ENCODE measurements at places on chromosomes 2 and 18.

DNA sequence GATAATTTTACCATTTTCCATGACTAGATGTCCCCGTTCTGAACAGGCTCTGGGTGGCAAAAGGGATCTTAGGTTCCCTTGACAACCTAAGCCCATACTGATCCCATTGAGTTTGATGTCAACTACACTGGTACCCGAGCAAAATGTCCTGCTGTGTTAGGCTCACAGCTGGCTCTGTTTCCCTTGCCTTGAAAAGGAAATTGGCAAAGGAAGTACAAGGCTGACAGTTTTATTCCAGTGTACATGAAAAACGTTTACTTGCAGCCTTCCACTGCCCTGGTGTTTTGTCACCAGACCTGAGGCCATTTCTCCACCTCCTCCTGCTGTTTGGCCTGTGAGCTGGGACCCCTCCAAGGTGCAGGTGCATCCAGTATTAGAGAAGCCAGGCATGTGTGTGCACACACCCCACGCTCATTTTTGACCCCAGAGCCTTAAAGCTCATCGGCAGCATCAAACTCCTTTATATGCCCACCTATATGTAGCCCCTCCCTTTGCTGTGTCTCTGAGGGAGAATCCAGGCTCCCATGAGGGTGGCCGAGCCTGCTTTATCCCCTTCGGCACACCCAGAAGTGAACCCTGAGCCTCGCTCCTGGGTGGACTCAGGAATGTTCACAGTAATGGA, 171.3 kb downstream of the NDUFA10 start:
- DNase-seq: no peak

GRCh38 chr2:158619496-158619895, 162.7 kb downstream of the PKP4 start:
- DNase-seq: no peak

DNA sequence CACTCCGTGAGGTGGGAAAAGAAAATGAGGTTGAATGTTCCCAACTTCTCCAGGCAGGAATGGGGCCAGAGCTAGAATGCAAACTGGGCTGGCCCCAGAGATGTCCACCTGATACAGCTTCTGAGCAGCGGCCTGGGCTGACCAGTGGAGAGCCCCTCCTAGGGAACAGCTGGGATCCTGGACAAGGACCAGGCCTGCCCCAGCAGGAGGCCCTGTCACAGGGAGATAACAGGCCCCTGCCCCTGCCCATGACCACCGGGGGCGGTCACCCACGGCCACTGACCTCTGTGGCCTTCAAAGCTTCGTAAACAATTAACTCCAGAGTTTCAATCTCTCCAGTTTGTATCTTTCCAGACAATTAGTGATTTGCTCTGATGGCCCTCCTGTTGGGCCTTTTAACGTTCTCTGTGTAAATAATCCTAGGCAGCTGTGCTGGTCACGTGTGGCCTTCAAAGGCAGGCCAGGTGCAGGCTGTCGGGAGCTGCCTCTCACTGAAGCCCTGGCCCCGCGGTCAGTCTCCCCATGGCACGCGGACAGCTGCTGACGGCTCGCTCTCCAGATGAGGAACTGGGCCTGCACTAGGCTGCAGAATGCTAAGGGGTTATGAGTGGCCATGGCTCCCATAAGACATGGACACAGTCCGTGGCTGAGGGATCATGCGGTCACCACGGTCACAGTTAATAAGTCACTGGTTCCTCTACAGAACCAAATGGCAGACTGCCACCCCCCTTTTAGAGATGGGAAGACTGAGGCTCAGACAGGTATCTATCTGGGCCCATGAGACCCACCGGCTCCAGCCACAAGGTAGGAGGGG, 9.2 kb downstream of the HS6ST1 start:
- DNase-seq: no peak

- DNase-seq: no peak
These were observed 260.5 kb downstream of the LTBP1 start for GRCh38 chr2:33207151-33207740.

DNA sequence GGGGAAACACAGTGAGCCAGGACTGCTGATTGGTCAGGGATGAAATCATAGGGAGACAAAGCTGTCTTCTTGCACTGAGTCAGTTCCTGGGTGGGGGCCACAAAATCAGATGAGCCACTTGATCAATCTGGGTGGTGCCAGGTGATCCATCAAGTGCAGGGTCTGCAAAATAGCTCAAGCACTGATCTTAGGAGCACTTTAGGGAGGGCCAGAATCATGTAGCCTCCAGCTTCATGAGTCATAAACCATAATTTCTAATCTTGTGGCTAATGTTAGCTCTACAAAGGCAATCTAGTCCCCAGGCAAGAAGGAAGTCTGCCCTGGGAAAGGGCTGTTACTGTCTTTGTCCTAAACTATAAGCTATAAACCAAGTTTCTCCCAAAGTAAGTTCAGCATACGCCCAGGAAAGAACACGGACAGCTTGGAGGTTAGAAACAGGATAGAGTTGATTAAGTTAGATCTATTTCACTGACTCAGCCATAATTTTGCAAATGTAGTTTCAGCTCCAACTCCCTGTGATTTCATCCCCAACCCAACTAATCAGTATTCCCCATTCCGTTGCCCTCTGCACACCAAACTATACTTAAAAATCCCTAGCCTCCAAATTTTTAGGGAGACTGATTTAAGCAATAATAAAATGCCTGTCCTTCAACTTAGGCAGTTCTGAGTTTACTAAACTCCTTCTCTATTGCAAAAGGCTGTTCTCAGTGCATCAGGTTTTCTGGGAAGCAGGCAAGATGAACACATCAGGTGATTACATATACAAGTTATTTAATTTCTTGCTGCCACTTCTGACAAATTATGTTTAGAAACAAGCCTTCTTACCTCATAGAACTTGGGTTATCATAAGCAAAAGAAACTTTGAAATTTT, 226.9 kb upstream of the SPOPL start:
- DNase-seq: peak; percentile 15

GRCh38 chr18:51522338-51522737, 324.9 kb upstream of the MEX3C start:
- DNase-seq: no peak

DNA sequence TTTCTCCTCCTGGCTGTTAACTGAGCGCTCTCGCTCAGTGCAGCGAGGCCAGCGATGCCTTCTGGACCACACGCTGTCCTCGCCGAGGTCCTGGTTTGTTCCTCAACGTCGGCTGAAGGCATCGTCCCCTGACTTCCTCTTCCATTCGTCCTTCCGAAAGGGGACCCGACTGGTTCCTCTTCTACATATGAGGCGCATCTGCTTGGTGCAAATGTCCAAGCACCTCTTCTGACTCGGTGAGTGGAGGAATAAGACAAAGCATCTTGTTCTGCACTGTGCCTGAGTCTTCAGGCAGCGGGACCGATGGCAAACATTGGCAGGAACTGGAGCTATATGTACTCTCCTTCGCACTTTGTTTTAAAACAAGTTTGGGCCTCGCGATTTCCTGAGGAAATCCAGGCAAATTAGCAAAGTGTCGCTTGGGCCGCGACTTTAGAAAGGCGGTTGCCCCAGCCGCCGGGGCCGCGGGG, 621 bp upstream of the KCNS3 start:
- DNase-seq: no peak

- no peak for DNase-seq
These were observed 477.4 kb upstream of the CHST9 start for GRCh38 chr18:27662537-27662936.

DNA sequence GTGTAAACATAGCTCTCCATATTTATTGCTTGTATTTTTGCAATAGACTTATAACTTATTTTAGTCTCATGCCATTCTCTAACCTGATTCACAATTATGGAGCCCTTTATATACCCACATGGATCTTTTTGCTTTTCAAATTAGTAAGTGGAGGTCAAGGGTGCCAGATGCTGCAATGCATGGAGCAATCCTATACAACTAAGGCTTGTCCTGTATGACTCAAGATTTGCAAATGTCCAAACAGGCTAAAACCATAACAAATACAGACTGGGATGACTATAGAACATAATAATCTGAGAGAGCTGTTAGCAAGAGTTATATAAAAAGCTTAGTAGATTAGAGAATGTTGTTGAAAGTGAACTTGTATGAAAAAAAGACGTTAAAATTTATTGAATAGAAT, 690.4 kb upstream of the NRXN1 start:
- DNase-seq: no peak

DNA sequence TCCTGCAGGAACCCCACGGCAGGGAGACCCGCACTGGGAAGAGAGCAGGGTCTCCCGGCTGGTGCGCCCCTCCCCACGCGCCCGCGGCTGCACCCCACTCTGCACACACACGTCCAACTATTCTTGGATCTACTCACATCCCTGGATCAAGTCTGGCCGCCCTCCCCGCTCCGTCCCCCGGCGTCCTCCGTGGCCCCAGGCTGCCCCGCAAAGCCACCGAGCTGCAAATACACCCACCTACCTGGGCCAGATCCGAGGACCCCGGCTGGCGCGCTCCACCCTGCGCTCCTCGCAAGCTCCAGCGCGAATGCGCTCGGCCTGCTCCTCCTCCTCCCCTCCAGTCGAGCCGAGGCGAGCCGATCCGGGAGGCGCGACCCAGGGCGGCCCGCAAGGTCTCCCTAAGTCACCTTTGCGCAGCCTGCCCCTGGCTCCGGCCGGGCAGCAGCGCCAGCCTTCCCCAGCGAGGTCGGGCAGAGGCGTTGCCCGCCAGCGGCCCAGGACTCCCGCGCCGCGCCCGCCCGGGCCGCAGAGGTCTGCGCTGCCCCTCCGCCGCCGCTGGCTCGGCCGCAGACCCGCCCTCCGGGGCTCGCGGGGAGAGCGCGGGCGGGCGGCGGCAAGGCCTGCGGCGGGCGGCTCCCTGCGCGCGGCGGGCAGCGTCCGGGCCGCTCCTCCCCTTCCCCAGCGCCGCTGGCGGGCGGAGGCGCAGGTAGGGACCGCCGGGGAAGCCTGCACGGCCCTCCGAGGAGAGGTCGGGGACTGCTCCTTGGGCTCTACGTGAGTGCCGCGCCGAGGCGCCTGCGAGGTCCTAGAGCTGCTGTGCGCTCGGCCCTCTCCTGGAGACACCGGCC, 126.0 kb downstream of the OSBPL1A start:
- DNase-seq: peak; percentile 49

- DNase-seq: no peak
These were observed 58.7 kb downstream of the MYO3B start for GRCh38 chr2:170236680-170237047.

GRCh38 chr18:54150226-54150625, 74.2 kb downstream of the MBD2 start:
- no peak for DNase-seq
